ENCODE measurements at places on chromosomes 6 and 20.

- DNase-seq, result no peak
These were observed 14.7 kb downstream of the SLC13A3 start for GRCh38 chr20:46636514-46636913.

- DNase-seq, result no peak
These were observed at the start of gene SYNGAP1 for GRCh38 chr6:33419580-33420490. TSS of gene SYNGAP1 (plus strand) at chr6:33420065. CDS start at chr6:33420265, 200 bp downstream.

GRCh38 chr20:37257988-37258387 is 3.6 kb downstream of the GHRH start:
- DNase-seq, result no peak

DNA sequence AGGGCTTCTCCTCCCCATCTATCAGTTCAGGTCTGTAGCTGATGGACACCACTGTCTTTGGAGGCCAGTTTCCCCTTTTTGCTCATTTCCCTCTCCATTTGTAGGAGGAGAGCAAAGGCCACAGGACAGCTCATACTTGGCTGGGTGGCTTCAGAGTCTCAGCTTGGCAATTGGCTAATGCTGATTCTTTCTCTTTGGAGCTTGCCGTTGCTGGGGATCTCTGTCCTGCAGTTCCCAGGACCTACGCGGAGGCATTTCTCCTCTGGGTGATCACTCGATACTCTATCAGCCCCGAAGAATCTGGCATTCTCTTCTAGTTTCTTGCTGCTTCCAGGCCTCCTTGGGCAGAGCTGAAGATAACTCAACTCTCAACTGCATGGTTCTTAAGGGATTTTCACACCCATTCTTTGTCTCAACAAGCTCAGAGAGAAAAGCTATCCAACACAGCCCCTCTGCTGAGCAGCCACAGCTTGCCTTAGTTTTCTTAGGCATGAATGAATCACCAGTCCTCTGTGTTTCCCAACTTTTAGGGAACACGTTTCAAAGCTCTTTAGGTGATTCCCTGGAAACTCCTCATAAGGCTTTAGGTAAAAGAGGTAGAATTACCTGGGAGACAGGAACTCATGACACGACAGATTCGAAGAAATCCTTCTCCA is 19.2 kb upstream of the SSR1 start:
- no peak for DNase-seq

GRCh38 chr20:11982289-11982954 is 64.7 kb downstream of the BTBD3 start:
- no peak for DNase-seq

DNA sequence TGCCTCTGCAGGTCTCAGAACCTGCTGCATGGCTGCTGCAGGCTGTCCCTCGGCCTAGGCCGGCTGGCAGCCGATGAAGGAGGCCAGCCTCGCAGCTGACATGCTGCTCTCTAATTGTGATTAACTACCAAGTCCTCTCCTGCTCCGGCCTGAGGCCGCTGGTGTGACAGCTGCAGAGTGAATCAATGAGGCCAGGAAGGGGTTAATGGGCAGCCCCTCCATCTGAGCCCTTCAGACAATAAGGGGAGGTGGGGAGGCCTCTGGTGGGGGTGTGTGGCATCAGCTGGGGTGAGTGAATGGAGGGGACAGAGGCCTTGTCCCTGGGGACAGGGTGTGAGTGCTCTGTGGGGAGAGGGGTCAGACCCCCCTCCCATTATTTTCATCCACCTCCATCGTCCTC is 34.4 kb downstream of the SLC52A3 start:
- DNase-seq, result no peak

GRCh38 chr6:475314-475713 is 83.8 kb downstream of the IRF4 start:
- DNase-seq, result no peak

- no peak for DNase-seq
These were observed 76.8 kb downstream of the TCP11 start for GRCh38 chr6:35064290-35064689.

DNA sequence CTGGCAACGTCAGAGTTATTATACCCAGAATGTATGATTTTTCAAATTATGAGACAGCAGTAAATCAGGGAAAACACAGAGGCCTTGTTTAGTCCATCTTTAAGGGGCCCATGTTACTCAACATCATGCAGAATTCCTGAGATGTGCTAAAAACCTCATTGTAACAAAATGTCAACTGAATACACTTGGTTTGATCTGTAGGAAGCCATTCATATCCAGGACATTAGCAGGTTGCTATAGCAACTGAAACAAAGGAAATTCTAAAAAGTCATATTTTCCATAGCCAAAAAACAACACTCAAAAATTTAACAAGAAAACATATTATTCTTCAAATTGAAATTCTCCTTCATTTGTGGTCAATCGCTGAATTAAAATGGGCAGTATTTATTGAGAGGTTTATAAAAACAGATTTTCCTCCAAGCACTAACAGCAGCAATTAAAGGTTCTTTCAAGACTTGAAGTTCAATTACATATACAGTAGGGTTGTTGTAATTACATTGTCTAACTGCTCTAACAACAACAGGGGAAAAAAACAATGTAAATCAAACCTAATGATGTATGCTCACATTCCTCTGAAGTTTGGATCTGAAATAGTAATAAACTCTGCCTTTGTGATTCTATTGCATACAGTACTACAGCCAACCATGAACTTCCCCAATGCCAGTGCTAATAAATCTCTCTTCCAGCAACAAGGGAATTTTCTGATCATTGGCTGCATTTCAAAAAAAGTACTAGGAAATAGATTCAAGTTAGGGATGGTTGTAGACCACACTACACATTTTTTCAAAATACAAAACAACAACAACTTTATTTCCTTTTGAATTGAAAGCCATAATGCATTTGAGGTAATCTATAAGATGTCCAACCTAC is 34.9 kb downstream of the COL12A1 start:
- no peak for DNase-seq

DNA sequence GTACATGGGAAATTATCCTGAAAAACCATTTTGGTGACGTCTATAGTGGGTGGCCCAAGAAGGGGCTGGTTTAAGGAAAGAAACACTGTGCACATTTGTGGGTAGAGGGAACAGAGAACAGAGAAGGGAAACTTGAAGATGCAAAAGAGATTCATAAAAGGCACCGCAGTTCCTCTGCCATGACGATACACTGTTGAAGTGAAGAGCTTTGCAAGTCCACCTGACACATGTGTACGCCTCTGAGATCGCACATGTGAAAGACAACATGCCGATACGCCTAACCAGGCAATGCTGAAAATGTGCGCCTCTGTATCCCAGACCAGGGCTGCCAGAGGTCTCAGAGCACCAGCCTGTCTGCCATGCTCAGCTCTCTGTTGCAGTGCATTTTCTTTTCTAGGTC is 180.9 kb downstream of the KIF16B start:
- no peak for DNase-seq

- no peak for DNase-seq
These were observed 222.5 kb upstream of the SPTLC3 start for GRCh38 chr20:12786276-12786675.

- DNase-seq, result no peak
These were observed 8.8 kb downstream of the SLC22A16 start for GRCh38 chr6:110467566-110468140.

DNA sequence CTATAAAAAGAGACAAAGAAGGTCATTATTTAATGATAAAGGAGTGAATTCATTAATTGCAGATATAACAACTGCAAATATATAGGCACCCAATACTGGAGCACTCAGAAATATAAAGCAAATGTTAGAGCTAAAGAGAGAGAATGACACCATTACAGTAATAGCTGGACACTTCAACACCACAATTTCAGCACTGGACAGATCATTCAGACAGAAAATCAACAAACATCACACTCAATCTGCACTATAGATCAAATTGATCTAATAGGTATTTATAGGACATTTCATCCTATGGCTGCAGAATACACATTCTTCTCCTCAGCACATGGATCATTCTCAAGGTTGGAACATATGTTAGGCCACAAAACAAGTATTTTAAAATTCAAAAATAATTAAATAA is 72.7 kb downstream of the MAP7 start:
- no peak for DNase-seq

DNA sequence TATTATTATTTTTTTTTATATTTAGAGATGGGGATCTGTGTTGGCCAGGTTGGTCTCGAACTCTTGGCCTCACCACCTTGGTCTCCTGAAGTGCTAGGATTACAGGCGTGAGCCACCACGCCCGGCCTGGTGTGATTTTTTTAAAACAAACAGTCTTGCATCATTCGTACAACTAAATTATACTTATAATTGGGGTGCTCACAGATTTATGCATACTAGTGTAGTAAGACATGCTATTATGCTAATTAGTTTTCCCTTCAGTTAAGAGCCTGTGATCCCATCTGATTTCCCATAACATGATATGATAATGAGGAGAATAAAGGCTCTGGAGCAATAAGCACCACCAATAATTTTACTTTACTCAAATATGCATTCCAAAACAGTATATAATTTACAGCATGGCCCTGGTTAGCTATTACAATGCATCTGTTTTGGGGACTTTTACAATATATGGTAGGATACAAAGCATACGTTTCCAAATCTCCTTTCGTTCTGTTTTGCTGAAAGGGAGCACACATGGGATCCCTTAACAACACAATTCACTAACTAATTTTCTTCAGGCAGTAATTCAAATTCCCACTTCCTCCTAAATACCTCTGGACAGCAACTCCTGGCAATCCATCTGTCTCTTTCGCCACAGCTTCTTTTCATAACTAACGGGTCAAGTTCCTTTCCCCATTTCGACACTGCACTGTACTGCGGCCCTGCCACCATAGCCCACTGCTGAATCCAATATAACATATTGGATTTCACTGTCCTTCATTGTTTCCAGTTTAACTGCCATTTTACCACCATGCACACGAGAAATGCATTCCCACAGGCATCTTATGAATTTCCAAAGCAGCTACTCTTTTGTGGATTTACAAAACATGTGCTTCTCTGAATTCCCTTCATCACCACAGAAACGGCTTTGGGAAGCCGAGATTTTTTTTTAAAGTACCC is 1.7 kb downstream of the NUDT3 start:
- DNase-seq, result no peak

DNA sequence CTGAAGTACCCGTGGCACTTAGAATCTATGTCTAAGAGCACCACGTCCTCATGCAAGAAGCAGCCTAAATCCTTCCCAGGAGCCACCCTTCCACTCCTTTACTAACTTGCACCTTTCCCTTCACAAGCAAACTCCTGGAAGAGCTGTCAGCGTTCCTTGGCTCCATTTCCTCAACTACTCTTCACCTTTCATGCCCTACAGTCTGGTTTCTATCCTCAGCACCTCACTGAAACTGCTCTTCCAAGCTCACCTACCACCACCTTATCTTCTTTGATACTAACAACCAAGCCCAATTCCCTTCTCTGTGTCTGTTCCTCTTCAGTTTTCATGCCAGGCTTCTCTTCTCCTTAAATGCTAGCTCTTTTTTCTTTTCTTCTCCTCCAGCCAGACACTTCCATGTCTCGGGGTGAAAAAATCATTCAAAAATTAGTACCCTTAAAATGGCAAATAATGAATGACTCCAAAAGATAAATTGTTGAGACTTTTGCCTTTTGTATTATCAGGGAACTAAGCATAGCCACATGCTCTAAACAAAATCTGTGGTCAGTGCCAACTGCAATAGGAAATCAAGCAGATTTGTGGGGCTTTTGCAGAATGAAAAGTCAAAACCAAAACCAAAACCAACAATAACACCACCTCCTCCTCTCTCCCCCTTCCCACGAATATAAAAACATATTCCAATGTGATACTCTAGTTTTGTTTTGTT is 149.6 kb upstream of the KCNK16 start:
- DNase-seq, result no peak

DNA sequence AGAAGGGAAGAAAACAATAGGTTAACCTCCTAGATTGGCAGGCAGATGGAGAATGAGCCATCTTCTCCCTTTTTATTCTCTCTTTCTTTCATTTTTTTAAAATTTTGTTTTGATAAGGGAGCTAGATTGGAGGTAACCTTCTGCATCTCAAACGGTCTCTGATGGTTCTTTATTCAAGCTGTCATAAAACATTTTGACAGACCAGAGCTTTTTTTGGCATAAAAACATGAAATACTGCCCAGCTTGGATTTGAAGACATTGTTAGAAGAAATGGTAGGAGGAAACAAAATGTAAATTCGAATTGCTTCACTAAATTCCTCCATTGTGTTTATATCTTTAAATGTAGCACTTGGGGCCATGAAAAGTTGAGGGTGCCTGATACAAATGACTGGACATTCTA is 158.5 kb downstream of the EPHA7 start:
- DNase-seq, result no peak

GRCh38 chr6:9494864-9495263 is 920.0 kb downstream of the TFAP2A start:
- DNase-seq, result no peak

GRCh38 chr6:84390334-84390733 is 162.9 kb upstream of the CEP162 start:
- no peak for DNase-seq

DNA sequence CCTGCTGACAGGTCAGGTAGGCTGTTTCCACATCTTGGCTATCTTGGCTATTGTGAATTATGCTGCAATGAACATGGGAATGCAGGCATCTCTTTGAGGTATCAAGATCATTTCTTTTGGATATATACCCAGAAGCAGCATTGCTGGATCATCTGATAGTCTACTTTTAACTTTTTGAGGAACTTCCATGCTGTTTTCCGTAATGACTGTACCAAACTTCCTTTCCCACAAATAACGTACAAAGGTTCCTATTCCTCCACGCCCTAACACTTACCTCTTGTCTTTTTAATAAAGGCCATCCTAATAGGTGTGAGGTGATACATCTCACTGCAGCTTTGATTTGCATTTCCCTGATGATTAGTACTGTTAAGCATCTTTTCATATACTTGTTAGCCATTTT is 338.7 kb upstream of the RUNX2 start:
- DNase-seq, result no peak

GRCh38 chr20:33105316-33105924 is 26.0 kb downstream of the BPIFB4 start:
- no peak for DNase-seq

- no peak for DNase-seq
These were observed 36.2 kb upstream of the THEMIS start for GRCh38 chr6:127937102-127937501.

DNA sequence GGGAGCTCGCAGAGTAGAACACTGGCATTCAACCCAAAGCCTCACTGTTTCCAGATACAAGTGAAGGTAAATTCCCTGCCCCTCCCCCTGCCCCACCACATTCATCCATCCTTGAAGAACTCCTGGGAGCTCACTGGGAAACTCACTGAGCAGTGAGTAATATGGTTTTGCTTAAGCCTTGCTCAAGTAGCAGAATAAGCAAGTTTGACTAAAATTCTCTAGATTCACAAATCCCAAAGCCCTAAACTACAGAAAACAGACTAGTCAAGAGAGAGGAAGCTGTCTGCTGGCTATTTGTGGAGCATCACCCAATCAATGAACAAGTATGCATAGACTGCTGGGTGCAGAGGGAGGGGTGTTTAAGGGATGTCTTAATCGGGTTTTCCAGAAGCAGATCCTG is 82.1 kb downstream of the UNC5CL start:
- no peak for DNase-seq

GRCh38 chr20:61846074-61846473 is 219.6 kb downstream of the TAF4 start:
- DNase-seq, result no peak
